ENCODE measurements at places on chromosomes 6 and 20.

DNA sequence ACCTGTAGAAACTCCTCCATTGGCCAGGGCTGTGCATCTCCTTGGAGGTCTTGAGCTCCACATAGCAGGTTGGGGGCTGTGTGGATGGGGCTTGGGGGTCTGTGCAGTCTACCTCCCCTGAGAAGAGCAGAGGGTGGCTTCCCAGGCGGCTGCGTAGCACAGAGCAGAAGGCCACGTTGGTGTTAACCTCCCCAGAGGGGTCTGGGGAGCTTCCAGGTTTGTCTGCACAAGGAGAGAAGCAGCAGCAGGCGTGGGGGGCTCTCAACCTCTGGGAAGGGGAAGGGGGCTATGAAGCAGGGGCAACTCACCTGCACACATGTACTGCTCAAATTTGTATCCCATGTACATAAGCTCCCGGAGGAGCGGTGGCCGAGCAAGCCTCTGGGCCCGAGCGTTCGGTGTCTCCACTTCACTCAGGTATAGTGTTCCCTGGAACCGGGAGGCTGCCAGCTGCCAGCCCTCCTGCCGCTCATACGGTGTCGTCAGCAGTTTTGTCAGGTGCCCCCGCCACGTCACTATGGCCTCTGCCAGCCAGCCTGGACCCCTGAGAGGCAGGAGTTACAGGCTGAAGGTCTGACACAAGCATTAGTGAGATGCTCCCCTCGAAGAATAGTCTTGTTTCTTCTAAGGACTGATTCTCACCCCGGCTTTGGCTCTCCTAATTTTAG lies 1.2 kb downstream of the DXO start:
- DNase-seq = no peak

GRCh38 chr20:13131688-13132087 lies 89.4 kb upstream of the ISM1 start:
- DNase-seq = no peak

DNA sequence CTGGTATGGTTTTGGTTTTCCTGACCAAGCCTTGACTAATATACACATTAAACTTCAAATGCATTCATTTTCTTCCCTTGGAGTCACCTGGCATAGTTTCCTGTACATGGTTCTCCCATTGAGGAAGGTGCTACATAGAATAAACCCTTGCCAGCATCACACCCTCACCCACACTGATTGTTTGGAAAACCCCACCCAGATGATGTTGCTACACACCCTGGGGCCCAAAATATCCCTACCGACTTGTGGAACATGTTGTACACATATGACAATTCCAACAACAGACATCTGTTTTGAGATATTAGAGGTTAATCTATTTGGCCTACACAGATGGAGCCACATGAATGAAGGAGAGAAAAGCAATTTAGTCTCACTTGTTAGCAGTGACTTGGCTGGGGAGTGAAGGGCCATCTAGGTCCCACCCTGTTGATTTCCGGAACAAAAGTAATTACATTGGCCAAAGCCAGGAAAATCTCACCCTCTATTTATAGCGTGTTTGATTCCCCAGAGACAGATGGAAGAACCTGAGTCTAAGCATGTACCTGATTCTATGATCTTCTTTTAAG lies 606.0 kb upstream of the BTBD3 start:
- no peak for DNase-seq

- DNase-seq = no peak
Observed at GRCh38 chr6:168524571-168525001, 83.6 kb downstream of the SMOC2 start.
